ENCODE measurements at places on chromosomes 11 and 22. TPM values are rescaled to one million over a fixed set of nuclear protein-coding genes. Genes with fewer than 3 reads are reported as not detected.

The ARHGEF17 gene
- total RNA-seq: 69.7 TPM

The CATSPER1 gene
- total RNA-seq: not detected

The EFCAB6 gene
- total RNA-seq: 5.3 TPM

The ELMOD1 gene
- 4.0 TPM for total RNA-seq

The LMO2 gene
- total RNA-seq: 13.0 TPM

The KCNJ11 gene
- 18.6 TPM for total RNA-seq

The SLC29A2 gene
- total RNA-seq: 31.7 TPM

The KRTAP5-7 gene
- not detected for total RNA-seq

The TMPRSS13 gene
- 22.7 TPM for total RNA-seq

The GGTLC2 gene
- not detected for total RNA-seq

The RHOG gene
- 42.9 TPM for total RNA-seq

The DDIAS gene
- total RNA-seq: 4.4 TPM

The GGTLC3 gene
- total RNA-seq: not detected

The ZNRF3 gene
- 23.1 TPM for total RNA-seq

The MIAT gene
- 12.2 TPM for total RNA-seq

The RASGRP2 gene
- 11.7 TPM for total RNA-seq

The CARD10 gene
- 9.9 TPM for total RNA-seq

The CCDC15 gene
- total RNA-seq: 3.2 TPM

The SLN gene
- not detected for total RNA-seq

The ACR gene
- 0.19 TPM for total RNA-seq

The RIN1 gene
- total RNA-seq: 9.5 TPM

The INS gene
- total RNA-seq: 1,584 TPM

The CARD18 gene
- total RNA-seq: not detected

The RAG2 gene
- total RNA-seq: not detected

The APOL4 gene
- total RNA-seq: 0.67 TPM

The CCDC90B gene
- total RNA-seq: 38.0 TPM

The ANGPTL5 gene
- not detected for total RNA-seq

The KCNA4 gene
- total RNA-seq: 2.1 TPM

The NCAM1 gene
- total RNA-seq: 21.7 TPM

All from type B pancreatic cell (in vitro differentiated cells).